ENCODE measurements at places on chromosomes 6 and 20.
A peak's percentile ranks its signal among the peaks of the same experiment; 100 is the strongest.

- DNase-seq, result no peak
These were observed 268.8 kb downstream of the TMEM242 start for GRCh38 chr6:157054531-157054979.

- DNase-seq, result no peak
These were observed 501.8 kb downstream of the CD83 start for GRCh38 chr6:14619419-14619781.

GRCh38 chr6:122694602-122695001 is 84.4 kb downstream of the PKIB start:
- no peak for DNase-seq

- no peak for DNase-seq
These were observed 64.3 kb upstream of the PRSS16 start for GRCh38 chr6:27183060-27183832.

GRCh38 chr6:149335924-149336608 is 18.6 kb downstream of the TAB2 start:
- no peak for DNase-seq

GRCh38 chr20:33025318-33025876 is 6.1 kb upstream of the BPIFB6 start:
- DNase-seq, result no peak

DNA sequence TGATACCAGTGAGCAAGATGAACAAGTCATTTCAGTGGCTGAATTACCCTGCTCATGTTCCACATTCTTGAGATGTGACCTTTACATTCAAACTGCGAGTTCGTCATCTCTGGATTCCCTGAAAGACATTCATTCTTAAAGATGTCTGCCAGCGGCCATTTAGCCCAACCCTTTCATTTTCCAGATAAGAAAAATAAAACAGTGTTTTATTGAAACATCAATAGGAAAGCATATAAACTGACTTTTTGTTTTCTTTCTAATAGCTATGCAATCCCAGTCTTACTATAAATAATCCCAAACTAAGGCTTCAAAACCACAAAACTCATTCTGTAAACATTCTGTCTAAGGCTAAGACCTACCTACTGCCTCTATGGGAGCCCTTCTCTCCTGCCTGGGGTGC is 134.0 kb downstream of the SAMD5 start:
- no peak for DNase-seq

- no peak for DNase-seq
These were observed 120.4 kb downstream of the RNF144B start for GRCh38 chr6:18507561-18507960.

- no peak for DNase-seq
These were observed 396.4 kb downstream of the BCKDHB start for GRCh38 chr6:80502871-80503270.

- DNase-seq, result peak; percentile 17
These were observed 1.7 kb downstream of the THBS2 start for GRCh38 chr6:169251822-169252504.

DNA sequence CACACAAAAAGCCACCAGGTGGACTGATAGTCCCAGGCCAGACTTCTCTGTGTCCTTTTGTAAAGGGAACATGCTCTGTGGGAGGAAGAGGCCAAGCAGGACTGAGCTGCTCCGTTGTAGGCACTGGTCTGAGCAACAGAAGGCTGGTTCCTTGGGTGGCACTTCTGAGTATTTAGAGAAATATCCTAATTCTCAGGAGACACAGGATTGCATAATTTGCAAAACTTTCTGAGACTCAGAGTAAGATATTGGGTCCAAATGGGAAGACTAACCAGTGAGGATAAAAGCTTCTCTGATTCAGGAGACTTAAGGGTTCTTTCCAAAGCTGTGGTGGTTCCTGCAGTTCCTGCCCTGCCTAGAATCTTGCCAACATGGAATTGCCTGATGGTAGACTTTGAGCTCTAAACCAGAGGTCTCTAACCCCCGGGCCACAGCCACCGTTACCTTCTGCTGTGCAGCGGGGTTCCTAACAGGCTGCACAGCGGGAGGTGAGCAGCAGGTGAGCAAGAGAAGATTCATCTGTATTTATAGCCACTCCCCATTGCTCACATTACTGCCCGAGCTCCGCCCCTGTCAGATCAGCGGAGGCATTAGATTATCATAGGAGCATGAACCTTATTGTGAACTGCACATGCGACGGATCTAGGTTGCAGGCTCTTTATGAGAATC is 107.0 kb downstream of the OLIG3 start:
- no peak for DNase-seq

GRCh38 chr6:115969207-115969929 is 91.3 kb downstream of the FRK start:
- DNase-seq, result no peak

DNA sequence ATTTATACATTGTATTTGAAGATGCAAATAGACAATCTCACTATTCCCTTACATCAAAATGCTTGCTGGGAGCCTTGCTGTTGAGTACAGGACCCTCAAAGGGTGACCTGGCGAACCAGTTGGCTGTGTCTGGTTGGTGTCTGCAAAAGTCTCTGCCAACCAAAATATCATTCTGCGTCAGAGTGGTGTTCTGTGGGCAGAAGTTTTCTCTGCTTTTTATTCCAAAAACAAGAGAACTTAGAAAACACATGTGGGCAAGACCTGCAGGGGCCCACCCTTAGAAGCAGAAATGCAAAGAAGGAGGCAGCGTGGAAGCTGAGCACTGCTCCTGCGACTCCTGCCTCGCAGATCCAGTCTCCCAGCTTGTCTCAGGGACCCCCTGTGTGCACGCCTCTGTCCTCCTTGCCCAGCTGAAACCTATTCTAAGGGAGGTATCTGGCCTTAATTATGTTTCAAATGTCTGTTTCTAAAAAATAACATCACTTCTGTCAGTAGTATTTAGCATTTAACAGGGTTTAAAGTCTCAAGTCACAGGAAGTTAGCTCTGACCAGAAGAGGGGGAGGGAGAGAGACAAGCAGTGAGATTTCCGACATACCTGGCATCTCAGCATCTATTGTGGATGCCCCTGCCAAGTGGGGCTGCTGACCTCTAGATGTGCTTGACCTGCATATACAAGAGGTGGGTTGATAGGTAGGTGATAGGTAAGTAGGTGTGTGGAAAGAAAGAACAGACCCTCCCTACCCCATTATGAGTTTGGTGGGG is 101.3 kb downstream of the SASH1 start:
- DNase-seq, result no peak

GRCh38 chr20:8127553-8128255 is 4.4 kb upstream of the PLCB1 start:
- DNase-seq, result no peak

DNA sequence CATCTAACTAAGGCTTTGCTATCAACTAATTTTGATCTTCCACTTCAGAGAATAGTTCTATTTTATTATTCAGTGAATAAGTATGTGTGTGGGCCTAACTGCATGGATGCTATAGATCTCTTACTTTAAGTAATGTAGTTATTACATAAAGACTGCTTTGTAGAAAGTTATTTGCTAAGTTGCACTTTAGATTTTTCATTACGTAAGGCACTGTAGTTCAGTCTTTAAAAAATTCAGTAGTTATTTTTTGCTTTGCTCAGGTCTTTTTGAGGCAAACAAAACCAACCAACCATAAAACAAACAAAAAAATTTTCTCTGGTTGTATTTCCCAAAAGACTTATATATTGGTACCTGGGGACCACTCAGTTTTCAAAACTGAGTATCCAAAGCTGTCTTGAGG is 53.0 kb downstream of the KCNQ5 start:
- DNase-seq, result no peak

DNA sequence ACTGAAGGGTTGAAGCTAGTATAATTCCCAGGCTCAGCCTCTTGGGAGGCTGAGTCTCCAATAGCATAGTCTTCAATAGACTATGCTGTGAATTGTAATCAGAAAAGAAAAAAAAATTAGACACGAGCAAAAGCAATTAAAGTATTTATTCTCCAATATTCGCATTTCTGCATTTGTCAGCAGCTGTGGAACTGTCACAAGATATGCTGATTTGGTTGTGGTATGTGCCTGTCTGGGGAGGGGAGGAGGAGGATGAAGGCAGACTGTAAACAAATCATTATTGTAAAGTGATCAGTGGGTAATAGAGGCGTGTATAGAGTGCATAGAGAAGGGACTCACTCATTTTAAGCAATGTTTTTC is 10.1 kb upstream of the BICRAL start:
- no peak for DNase-seq

DNA sequence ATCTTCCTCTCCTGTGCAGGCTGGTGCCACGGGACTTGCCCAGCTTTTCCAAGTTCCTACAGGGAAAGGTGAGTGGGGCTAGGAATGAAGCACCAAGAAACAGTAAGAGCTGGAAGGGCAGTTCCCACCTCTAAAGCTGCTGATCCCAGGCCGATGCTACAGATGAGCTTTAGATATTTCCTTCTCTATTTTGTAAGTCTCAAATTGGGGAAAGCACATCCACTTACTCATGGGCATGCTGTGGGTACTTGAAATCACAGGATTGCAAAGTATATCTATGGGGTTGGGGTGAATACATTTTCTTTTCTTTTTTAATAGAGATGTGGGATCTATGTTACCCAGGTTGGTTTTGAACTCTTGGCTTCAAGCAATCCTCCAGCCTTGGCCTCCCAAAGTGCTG is 3.1 kb downstream of the ZBTB2 start:
- no peak for DNase-seq

GRCh38 chr6:154651656-154652055 is 81.6 kb upstream of the SCAF8 start:
- DNase-seq, result no peak

DNA sequence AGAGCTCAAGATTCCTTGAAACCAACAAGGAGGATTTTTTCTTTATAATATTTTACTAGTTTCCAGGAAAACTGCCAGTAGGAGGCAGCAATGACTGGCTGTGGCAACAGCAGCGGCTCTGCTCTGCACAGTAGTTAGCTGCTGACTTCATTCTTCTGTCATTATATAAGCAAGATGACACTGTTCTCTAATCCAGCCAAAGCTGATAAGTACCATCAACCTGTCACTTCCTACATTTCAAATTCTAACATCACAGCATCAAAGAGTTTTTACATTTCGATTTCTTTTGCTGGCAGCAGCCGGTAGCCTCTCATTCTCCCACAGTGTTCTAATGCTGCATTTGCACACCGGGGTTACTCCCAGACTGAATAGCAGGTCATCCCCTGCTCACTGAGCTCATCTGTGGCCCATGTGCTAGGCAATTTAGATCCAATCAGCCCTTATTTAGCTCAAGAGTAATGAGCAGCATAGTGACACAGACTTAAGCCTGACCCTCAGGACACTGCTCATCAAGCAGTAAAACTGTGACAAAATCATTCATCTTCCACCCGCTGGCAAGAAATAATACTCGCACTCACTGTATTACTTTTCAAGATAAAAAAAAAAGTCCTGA is 67.8 kb downstream of the MMS22L start:
- DNase-seq, result no peak

DNA sequence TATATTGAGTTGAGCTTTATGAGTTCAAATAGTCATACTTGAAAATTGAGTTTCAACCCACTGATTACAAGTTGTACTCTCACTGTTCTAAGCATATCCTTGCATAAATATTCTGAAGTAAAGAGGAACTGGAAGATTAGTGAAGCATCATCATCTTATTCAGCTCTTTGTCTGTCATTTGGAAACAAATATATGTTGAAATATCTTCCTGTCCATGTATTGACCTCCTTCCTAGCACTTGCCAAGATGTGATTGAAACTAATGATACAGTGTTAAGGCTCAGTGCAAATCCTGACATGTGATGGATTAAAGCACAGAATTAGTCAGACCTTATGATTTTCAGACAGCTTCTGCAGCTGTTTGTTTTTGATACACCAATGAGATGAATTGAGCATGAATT is 434.3 kb downstream of the TBC1D32 start:
- DNase-seq, result no peak

- DNase-seq, result no peak
These were observed 51.2 kb downstream of the C6orf52 start for GRCh38 chr6:10643201-10643651.

DNA sequence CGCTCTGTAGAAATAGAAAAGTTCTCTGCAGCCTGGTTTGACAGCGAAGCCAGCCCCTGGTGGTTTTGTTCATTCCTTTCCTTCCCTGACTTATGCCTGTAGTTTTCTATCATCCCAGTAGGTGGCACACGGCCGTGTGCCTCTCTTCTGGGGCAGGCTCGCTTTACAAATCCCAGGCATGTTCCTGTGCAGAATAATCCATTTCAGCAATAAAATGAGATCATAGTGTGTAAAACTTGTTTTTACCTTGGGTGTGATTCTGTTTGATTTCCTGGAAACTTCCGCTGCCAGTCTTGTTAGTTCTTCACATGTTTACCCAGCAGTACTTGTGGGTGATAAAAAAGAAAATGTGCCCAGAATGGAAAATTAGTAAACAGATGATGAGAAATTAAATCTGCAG is 7.4 kb upstream of the INSM1 start:
- DNase-seq, result no peak

GRCh38 chr6:166999884-167000253 is 672 bp downstream of the CEP43 start:
- DNase-seq, result no peak

DNA sequence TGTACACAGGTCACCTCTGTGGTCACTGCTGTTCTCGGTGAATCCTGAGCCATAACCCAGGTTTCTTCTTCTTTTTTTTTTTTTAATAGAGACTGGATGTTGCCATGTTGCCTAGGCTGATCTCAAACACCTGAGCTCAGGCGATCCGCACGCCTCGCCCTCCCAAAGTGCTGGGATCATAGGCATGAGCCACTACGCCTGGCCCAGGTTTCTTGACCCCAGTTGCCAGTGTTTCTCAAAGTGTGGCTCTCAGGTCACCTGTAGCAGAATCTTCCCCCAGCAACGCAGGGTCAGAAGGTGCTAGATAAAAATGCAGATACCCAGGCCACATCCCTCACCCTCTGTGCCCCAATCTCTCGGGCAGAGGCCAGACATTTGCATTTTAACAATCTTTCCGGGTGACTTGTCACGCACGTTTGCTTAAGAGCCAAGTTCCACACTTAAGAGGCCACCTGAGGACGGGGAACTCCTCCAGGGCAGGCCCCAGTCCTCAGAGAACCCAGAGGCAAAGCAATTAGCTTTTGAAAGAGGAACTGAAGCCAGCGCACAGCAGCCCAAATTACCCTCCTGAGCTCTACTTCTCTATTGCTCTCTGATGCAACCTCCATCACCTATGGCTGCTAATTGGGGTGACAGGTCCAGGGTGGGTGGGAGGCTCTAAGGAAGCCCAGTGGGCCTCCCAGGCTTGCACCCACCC is 81.8 kb downstream of the NFATC2 start:
- DNase-seq, result no peak

DNA sequence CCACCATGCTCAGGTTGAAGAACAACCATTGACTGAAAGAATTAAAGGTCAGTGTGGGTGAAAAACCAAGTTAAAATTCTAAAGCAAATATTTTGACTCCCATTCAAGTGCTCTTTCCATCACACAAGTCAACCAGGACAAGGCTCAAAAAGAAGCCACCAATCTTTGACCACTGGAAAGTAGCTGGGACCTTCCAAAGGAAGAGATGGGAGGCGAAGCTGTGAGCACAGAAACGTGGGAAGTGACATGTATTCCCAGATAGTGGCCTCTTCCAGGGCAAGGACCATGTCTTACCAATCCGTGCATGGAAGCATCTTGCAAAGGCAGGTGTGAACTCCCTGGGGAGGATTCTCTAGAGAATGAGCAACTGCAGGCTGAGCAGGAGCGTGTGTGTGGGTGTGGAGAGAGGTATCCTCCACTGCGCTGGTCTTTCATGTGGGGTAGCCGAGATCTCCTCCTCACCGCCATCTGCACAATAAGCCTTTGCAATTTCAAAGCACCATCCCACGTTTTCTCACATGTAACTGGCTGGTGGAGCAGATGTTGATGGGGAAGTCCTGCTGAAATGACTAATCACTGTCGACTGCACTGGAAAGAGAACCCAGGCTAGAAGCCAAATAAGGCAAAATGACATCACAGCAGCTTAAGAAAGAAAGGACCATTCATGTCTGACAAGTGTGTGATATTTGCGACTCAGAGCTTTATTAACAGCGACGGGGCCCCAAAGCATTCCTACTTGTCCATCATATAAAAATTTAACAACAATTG is 189.4 kb upstream of the RREB1 start:
- no peak for DNase-seq

Measured in omental fat pad (tissue), 4 donors.